ENCODE measurements at places on chromosomes 16 and 17.

DNA sequence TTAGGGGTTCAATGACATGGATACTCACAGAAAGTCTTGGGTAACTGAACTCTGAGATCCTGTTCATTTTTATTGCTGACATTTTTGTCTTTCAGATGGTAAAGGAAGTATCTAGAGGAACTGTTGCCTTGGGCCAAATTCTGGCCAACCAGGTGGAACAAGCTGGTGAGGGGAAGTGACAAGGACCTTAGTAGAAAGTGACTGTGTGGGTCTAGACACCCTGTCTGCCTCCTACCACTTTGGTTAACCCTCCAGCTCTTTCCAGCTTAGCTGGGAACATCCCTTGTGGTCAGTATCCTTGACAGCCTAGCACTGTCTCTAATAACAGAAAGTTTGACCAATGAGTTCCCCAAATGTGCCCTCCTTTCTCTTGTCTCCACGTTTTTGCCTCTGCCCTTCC is 28.8 kb upstream of the PRKCB start:
- no peak for DNase-seq

GRCh38 chr16:68936736-68937631 is 93.7 kb downstream of the TANGO6 start:
- DNase-seq = no peak

DNA sequence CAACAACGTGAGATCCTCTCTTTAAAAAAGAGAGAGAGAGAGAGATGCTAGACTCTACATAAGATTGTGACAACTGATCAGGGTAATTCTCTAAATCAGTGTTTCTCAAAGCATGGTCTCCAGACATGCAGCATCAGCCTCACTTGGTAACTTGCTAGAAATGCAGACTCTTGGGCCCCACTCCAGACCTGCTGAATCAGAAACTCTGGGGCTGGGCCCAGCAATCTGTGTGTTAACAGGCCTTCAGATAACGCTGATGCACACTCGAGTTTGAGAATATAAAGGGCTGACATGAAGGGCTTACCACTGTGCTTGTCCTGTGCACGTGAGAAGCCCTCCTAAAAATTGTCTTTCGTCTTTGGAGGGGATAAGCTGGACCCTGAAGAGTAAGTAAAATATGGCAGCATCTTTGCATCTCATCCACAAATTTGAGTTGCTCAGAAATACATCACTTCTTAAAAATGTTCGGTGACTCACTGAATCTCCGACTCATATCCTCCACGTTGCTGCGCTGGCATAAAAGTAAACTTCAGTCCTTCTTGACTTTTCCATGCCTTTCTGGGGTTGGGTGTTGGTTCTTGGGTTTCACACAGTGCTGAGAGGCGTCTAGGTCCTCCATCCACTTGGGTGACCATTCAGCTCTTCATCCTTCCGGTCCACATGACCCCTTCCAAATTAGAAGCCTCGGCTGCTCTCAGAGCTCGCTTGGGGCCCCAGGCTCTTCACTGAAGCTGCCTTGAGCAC is 26.1 kb upstream of the KDM8 start:
- no peak for DNase-seq

- no peak for DNase-seq
Observed at GRCh38 chr16:14102925-14103720, 32.0 kb downstream of the MRTFB start.

DNA sequence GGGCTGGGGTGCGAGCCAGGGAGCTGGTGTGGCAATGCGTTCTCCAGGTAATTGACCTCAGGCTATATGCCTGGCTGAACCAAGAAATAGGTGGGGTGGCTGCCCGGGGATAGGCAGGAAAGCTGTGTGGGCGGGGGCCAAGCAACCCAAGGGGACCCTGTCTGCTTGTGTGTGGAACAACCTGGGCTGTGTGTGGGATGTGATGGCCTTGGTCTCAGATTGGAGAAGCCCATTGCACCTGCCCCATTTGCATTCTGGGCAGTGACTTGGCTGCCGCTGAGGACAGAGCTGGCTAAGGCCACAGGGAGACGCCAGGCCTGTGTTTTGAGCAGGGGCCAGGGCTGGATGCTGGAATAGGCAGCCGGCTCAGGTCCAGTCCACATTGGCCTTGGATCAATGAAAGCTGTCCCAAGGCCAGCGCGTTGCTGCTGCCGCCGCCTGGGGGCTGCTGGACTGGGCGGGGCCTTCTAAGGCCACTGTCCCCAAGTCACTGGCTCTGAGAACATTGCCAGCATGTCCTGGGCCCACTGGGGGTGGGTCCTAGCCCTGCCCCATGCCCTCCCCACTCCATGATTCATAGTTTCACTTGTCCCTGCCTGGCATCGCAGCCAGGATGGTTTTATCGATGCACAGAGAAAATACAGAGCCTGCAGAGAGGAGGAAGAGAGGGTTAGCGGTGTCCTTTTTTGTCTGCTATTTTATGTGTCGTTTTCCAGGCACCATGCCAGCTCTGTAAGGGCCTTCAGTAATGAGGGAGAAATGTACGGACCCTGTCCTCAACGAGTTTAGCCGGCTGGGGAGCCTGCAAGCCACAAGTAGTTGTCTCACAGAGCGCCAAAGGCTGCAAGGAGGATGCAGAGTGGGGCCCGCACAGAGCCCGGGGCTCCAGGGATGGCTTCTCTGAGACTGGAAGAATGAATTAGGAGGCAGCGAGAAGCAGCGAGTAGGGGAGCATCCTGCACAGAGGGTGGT is 43.9 kb downstream of the NKD1 start:
- peak; percentile 31 for DNase-seq

DNA sequence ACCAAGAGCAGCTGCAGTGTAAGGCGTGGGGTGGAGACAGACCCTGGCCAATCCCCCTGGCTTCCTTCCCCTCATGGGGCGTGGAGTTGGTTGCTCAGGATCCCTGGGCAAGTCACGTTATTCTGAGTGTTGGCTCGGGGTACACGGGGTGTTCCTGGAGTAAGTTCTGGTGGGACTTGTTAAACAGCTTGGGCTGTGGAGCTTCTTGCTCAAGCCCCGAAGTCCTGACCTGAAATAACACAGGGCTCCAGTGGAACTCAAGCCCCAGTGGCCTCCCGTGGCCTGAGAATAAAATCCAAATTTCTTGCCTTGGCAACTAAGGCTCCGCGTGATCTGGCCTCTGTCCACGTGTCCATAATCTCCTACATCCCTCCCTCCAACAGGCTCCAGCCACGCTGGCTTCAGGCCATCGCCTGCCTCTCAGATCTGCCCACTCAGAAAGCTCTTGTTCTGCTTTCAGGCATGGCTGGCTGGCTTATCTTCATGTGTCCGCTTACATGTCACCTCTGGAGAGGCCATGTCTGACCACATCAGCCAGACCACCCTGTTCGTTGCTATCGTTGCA is 49.3 kb upstream of the BCO1 start:
- DNase-seq = peak; percentile 14

DNA sequence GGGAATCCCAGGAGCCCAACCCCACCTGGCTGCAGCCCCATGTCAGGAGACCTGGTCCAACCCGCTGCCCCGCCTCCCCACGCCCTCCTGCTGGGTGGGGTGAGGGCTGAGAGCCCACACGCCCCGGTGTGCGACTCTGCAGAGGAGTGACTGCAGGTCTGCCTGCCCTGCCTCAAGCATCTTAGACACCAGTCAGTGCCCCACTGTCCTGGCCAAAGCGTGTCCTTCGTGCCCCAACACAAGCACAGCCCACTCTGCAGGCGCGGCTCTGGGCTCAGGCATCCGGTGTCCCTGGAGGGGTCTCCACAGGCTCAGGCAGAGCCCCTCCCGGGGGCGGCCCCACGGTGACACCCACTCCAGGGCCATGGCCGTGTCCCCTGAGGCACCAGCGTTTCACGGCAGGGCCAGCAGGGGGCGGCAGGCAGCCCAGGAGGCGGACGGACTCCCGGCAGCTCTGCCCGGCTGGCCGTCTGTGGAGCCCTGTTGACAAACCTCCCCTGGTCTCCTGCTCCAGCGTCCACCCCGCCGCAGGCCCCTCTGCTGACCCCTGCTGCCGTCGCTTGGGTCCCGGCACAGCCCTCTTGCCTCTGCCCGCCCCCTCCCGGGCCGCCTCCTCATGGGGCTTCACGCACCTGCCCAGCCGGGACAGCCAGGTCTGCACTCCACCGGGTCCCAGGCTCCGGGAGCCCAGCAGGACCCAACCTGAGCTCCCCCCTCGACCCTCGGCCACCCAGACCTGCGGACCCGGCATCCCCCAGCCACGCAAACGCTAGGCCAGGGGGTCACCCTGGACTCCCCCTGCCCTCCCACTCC is 8.6 kb upstream of the UBE2I start:
- DNase-seq = peak; percentile 34

- no peak for DNase-seq
Observed at GRCh38 chr16:89498839-89499238, 8.5 kb upstream of the ANKRD11 start.

- DNase-seq = no peak
Observed at GRCh38 chr17:17057057-17057551, 14.8 kb downstream of the MPRIP start.

DNA sequence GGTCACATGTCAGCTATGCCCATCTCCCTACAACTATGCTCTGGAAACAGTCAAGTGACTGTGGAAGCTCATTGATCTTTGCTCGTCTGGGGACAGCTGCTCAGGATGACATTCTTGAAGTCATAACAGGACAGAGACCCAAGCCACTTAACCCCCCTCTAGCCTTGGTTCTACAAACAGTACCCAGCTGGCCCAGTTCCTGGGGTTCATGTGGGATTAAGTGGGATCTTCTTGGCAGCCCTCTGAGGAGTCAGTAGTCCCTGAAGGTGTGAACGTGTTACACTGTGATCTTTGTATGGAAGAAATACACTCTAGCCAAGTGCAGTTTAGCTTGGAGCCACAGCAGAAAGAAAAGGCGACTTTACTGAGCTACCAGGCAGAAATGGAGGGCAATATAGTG is 25.8 kb downstream of the UBN1 start:
- DNase-seq = no peak

- no peak for DNase-seq
Observed at GRCh38 chr16:86396422-86396821, 113.9 kb upstream of the FOXF1 start.

- DNase-seq = no peak
Observed at GRCh38 chr17:59423137-59423724, 91.8 kb downstream of the YPEL2 start.

DNA sequence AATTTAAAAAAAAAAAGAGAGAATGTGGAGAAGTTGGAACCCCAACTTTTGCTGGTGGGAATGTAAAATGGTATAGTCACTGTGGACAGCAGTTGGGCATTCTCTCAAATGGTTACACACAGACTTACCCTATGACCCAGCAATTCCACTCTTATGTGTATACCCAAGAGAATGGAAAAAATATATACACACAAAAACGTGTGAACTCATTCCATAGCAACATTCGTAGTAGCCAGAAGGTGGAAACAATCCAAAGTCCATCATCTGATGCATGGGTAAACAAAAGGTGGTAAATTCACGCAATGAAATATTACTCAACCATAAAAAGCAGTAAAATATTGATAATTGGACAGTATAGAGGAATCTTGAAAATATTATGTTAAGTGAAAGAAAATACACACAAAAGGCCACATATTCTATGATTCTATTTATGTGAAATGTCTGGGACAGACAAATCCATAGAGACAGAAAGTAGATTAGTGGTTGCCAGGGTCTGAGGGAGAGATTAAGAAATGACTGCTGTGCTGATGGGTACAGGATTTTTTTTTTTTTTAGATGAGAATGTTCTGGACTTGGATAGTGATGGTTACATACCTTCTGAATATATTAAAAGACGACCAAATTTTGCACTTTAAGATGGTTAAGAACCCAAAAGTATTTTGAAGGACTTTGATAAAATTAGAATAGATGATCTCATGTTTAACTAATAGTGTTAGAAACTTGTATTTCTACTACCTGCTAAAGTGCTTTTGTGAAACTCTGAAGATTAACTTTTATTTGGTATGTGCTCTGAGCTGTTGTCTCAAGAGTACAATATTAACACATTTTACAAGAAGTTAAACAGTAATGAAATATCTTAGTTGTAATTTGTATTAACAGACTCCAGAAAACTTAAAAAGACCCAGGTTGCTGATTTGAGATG is 60.9 kb downstream of the MRTFB start:
- DNase-seq = no peak

GRCh38 chr17:77959926-77960521 is 1.5 kb downstream of the TNRC6C start:
- DNase-seq = no peak

GRCh38 chr16:53805113-53805512 is 101.2 kb downstream of the FTO start:
- DNase-seq = no peak

- no peak for DNase-seq
Observed at GRCh38 chr17:61338000-61338798, 61.4 kb upstream of the TBX2 start.

DNA sequence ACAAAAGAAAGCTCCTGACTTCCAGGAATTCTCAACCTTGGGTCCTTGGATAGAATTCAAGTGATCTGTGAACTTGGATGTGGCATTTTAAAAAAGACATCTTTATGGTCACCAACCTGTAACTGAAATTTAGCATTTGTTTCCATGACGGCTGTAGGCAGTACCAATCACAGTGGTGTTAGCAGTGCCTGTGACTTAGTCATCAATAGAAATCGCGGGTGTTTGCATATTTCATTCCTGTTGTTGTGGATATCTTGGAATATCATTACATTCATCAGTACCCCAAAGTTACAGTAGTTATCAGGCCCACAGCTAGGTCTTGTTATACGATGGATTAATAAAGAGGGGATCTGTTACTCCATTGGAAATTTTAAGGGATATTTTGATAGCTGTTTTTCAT is 81.6 kb downstream of the CMIP start:
- no peak for DNase-seq

GRCh38 chr17:33596899-33597298 is 303.8 kb upstream of the ASIC2 start:
- no peak for DNase-seq

- no peak for DNase-seq
Observed at GRCh38 chr17:60305141-60305540, 86.8 kb downstream of the USP32 start.

GRCh38 chr17:74520016-74520434 is 11.2 kb downstream of the CD300LB start:
- no peak for DNase-seq
